Hypothalamus (tissue), 51 donors: ENCODE measurements at places on chromosomes 6 and 20.

DNA sequence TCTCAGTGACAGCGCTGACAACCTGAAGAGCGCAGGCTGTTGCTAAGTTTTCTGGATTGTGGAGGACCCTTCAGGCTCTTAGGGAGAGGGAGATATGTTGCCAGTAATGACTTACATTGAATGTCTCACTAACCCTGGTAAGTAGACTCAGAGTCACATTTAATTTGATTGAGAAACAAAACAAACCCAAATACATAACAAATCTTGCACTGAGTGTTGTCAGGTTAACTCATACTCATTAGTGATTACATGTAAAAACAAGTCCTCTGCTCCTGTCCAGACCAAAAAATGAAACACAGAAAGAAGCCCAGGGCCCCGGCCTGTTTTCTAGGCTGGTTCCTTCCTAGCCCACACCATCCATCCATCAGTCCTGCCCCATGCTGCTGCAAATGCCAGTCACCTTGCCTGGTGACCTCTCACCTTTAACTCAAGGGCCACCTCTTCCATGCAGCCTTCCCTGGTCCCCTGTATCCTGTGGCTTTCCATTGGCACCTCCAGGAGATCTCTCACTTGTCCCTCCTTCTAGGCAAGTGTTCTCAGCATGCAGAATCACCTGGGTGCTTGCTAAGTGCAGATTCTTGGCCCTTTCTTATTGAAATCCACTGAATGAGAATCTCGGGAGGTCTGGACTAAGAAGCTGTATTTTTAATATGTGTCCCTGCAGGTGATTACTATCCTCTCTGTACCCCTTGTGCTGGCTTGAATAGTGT is 34.7 kb upstream of the ERVFRD-1 start:
- no peak for DNase-seq

DNA sequence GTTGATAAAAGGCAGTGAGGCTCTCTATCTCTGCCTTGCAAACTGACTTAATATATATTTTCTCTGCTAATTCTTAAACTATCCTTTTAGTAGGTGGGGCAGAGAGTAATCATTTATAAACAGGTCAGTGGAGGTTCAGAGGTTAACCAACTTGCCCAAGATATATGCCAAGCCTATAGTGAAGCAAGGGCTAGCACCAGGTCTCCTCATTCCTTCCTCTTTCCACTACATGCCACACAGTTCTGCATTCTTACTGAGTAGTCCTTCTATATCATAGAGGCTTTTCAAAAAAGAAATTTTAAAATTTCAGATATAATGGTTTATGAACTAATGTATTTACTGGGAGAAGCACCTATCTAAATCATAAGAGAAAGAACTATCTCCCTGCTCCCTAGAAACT is 8.5 kb downstream of the ARG1 start:
- no peak for DNase-seq

GRCh38 chr6:154543628-154544027 is 33.1 kb upstream of the CNKSR3 start:
- no peak for DNase-seq

DNA sequence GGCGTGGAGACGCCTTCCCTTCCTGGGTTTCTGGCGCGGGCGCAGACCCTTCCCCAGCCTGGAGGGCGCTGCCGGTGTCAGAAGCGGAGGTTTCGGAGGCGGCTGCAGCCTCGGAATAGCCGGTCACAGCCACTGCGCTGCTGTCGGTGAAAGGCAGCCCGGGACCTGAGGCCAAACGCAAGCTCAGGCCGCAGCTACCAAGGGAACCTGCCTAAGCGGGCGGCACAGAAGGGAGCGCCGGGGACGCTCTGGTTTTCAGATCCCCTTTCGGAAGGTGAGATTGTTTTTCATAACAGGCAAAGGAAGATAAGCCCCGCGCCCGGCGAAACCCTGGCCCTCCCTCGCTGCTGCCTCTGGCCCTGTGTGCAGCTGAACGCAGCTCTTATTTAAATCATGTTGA is 116.5 kb downstream of the FAM120B start:
- no peak for DNase-seq

DNA sequence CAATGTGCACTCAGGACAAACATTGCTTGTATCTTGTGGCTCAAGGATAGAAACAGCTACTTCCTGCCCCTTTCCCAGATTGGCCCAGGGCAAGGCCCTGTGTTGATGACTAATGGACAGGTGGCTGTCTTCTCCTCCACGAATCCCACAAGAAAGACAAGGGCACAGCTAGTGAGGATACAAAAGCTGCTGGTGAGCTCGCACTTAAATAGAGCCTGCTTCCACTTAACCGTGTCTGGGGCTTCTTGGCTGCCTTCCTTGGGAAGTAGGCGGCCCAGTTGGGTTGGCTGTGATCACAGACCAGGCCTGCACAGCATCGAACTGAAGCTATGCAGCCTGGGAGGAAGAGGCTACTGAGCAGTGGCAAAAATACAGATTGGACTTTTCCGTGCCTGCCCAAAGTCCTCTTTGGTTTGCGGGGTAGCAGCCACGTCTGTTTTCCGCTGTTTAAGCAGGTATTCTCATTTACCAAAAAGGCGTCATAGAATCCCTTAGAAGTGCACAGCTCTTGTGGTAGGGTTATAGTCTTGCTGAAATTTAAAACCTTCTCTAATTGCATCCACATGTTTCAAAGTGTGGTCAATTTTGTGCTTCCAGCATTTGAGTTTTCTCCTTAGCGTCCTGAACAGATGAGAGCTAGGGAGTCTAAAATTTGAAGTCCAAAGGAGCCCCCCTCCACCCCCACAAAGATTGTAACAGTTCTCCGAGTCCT is 23.0 kb upstream of the NAA20 start:
- DNase-seq, result no peak

DNA sequence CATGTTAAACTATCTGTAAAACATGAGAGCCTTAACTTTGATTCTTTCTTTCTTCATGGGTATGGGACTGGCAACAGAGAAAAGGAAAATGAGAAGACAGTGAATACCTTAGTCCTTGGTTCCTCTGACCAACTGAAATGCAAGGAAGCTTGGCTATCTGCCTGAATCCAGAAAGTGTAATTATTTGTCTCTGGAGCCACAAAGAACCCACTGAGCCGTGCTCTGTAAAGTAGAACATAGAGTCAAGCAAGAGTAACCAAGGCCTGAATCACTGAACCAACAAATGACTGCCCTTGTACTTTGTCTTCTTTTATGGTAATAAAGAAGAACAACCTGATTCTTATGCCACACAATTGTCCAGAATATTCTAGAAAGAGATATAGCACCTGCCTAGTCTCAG is 27.6 kb downstream of the PKHD1 start:
- no peak for DNase-seq

DNA sequence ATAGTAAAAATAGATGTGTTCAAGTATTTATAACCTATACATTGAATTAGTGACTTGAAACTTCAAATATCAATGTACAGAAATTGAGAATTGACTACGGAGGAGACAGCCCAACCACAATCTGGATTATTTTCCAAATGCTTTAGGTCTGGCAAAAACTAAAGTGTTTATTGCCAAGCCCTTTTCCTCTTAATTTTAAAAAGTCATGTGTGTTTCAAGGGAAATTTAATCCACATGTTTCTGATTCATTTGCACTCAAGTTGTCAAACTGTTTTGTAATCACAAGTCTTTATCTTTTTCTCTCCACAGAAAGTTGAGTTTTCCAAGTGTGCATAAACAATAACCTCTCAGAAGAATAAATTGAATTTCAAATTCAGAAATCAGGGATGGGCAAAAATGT is 350.8 kb upstream of the RSPO3 start:
- DNase-seq, result no peak

- no peak for DNase-seq
Observed at GRCh38 chr20:34100576-34100975, 11.5 kb downstream of the EIF2S2 start.
